ENCODE measurements at places on chromosomes 11 and 22. TPM values are rescaled to one million over a fixed set of nuclear protein-coding genes. Genes with fewer than 3 reads are reported as not detected.

The KCNJ5 gene
- 5.4 TPM for total RNA-seq

DNA sequence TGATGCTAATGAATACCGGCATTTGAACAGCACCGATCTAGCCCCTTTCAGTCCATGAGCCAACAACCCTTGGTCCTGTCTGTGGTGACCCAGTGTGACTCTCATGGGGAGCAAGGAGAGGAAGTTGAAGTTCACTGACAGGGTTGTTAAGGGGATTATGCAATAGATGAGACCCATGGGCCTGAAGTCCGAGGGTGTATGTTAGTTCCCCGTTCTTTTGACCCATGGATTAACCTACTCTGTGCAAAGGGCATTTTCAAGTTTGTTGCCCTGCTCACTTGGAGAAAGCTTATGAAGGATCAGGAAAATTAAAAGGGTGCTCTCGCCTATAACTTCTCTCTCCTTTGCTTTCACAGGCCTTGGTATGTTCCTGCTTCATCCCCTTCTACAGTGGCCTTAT is 4.9 kb downstream of the PNPLA3 start:
- peaks cover 67% of the 10 kb centered on the region for H3K27me3 ChIP-seq
- H3K27ac ChIP-seq = no peak overlapping the region
- no peaks in the 10 kb centered on the region for H3K36me3 ChIP-seq
- no peak for DNase-seq
- no peak overlapping the region for H3K4me3 ChIP-seq

The MMP8 gene
- not detected for total RNA-seq

The CDKN1C gene
- total RNA-seq = 33.0 TPM

GRCh38 chr22:29128891-29129807 is 56.3 kb downstream of the KREMEN1 start:
- H3K36me3 ChIP-seq = peaks cover 37% of the 10 kb centered on the region
- peak overlapping the region; percentile 65 for H3K27ac ChIP-seq
- peak; percentile 39 for DNase-seq
- H3K27me3 ChIP-seq = no peaks in the 10 kb centered on the region
- peaks cover 26% of the 10 kb centered on the region for H3K4me1 ChIP-seq

GRCh38 chr11:108160970-108161566 is 39.7 kb downstream of the ACAT1 start:
- peaks cover 92% of the 10 kb centered on the region for H3K36me3 ChIP-seq
- no peaks in the 10 kb centered on the region for H3K4me1 ChIP-seq
- no peaks in the 10 kb centered on the region for H3K27me3 ChIP-seq

- H3K27ac ChIP-seq = no peak overlapping the region
- no peak overlapping the region for H3K4me3 ChIP-seq
- H3K36me3 ChIP-seq = no peaks in the 10 kb centered on the region
- peaks cover 6% of the 10 kb centered on the region for H3K27me3 ChIP-seq
- no peak for DNase-seq
- no peaks in the 10 kb centered on the region for H3K4me1 ChIP-seq
Measured at GRCh38 chr11:33033493-33033892, 5.9 kb upstream of the TCP11L1 start.

Data from left ventricle myocardium inferior (tissue), 1 donor.